ENCODE measurements at places on chromosomes 3 and 15.
A peak's percentile ranks its signal among the peaks of the same experiment; 100 is the strongest.

GRCh38 chr15:64044300-64045100 is 1.8 kb downstream of the DAPK2 start:
- no peak overlapping the region for H3K27ac ChIP-seq
- DNase-seq: peak; percentile 71
- H3K4me3 ChIP-seq: peak overlapping the region; percentile 66
- no peaks in the 10 kb centered on the region for H3K27me3 ChIP-seq

- peaks cover 23% of the 10 kb centered on the region for H3K27me3 ChIP-seq
- no peak overlapping the region for H3K27ac ChIP-seq
- H3K4me1 ChIP-seq: peaks cover 7% of the 10 kb centered on the region
- DNase-seq: no peak
Observed at GRCh38 chr3:142963234-142963515, 299 bp downstream of the PAQR9 start.

GRCh38 chr15:92869263-92869940 is 30.7 kb upstream of the CHD2 start:
- H3K4me3 ChIP-seq: no peak overlapping the region
- no peaks in the 10 kb centered on the region for H3K4me1 ChIP-seq
- no peak overlapping the region for H3K27ac ChIP-seq
- no peaks in the 10 kb centered on the region for H3K36me3 ChIP-seq

GRCh38 chr3:52568069-52568468 is 31.7 kb downstream of the UQCC5 start:
- no peak for DNase-seq
- peaks cover 48% of the 10 kb centered on the region for H3K36me3 ChIP-seq
- no peak overlapping the region for H3K4me3 ChIP-seq

- H3K27me3 ChIP-seq: no peaks in the 10 kb centered on the region
- H3K27ac ChIP-seq: no peak overlapping the region
- no peak for DNase-seq
- H3K36me3 ChIP-seq: no peaks in the 10 kb centered on the region
- no peak overlapping the region for H3K4me3 ChIP-seq
Observed at GRCh38 chr15:76451540-76451939, 115.0 kb downstream of the ISL2 start.

All from Peyer's patch (tissue), 4 donors.